Omental fat pad (tissue), 4 donors: ENCODE measurements at places on chromosomes 1 and 21. TPM values are rescaled to one million over a fixed set of nuclear protein-coding genes. Genes with fewer than 3 reads are reported as not detected.
A peak's percentile ranks its signal among the peaks of the same experiment; 100 is the strongest.

- DNase-seq: no peak
These were observed 8.6 kb downstream of the SLC37A1 start for GRCh38 chr21:42522271-42522670.

Gene UBL4B
- not detected for total RNA-seq

Gene KCNA3
- 1.2 TPM for total RNA-seq

GRCh38 chr1:6438047-6438525, 13.5 kb downstream of the ESPN start:
- DNase-seq: peak; percentile 48

DNA sequence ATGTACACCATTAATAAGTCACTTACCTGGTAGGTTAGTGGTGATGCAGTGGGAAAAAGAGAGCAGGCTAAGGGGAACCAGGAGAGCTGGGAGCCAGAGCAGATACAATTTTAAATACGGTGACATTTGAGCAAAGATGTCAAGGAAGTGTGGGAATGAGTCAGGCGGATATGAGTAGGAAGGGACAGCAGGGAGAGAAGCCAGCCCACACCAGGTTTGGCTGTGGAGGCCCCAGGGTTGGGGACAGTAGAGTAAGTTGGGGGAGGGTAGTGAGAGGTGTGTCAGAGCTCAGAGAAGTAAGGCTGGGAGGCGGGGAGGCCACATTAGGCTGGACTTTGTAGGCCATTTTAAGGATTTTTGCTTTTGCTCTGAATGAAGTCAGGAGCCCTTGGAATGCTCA, 482.0 kb downstream of the DISC1 start:
- DNase-seq: no peak

DNA sequence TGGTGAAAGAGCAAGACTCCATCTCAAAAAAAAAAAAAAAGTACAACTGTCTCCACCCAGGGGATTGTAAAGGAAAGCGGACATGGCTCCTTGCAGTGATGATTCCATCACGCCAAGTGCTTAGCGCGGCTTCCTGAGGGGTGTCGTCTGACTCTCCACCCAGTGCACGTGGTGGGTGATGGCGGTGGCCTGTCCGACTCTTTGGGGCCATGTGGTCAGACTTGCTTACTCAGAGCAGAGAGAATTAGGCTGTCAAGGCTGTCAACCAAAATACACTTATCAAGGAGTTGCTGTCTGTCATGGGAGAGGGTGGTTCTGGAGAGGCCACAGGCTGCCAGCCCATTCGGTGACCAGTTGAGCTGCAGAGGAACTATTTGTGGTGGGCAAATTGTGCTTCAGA, 49.4 kb downstream of the PTPRF start:
- no peak for DNase-seq

- no peak for DNase-seq
These were observed 1.3 kb downstream of the TGFBR3 start for GRCh38 chr1:91884459-91885212.

DNA sequence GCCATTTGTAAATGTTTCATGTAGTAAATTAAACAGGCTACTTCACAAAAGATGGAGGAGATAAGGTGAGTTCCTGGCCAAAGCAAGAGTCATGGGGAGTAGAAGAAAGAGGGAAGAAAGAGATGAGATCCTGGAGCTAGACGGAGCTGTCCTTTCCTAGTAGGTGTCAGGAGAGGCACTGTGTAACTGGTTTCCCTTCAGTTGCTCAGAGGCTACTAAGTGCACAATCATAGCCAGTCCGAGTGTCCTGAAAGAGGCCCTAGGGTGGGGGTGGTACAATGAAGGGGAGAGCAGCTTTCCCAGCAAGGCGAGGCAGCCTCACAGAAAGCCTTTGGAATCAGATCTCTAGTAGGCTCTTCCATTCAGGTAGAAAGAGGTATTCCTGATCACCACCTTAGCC, 390.9 kb downstream of the KCNH1 start:
- no peak for DNase-seq

DNA sequence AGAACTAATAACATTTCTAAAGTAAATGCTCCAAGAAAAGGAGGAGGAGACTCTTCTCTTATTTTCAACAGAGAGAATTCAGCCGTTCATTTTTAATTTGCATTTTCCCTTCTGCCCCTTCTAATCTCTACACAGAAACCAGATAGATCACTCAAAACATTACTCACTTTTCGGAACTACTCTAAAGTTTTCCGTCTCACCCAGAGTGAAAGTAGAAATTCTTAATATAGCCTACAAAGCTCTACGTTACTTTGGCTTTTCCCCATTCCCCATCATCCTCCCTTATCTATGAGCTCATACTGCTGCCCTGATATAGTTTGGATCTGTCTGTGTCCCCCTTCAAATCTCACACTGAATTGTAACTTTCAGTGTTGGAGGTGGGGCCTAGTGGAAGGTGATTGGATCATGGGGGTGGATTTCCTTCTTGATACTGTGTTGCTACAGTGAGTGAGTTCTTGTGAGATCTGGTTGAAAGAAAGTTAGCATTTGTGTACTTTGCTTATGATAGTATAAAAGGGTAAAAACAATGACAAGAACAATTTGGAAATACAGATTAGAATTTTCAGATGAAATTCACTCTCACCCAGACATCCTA, 188.2 kb downstream of the AMY1C start:
- DNase-seq: no peak

GRCh38 chr1:54502342-54502741, 45.7 kb upstream of the ACOT11 start:
- DNase-seq: no peak

DNA sequence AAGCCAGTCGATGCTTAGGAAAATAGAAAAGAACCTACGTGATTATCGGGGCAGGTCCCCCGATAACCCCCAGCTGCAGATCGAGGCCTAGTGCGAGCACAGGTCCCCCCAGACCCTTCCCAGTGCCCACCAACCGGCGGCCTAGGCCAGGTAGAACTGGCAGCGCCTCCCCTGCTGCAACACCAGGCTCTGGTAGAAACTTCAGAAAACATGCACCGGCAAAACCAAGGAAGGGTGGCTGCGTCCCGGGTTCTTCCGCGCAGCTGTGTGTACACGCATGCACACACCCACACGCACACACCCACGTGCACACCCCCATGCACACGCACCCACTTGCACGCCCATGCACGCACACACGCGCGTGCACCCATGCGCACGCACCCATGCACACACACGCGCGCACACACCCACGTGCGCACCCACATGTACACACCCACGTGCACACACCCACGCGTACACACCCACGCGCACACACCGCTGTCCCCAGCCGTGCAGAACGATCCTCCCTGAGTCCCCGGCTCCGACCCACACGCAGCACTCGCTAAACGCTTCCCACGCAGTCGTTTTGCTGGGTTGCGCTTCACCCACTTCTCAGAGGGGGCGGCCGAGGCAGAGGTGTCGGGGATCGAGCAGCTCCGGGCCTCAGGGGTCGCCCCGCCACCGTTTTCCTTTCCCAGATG, 5.2 kb downstream of the TSPEAR start:
- peak; percentile 9 for DNase-seq

Gene POFUT2
- total RNA-seq: 18.5 TPM

DNA sequence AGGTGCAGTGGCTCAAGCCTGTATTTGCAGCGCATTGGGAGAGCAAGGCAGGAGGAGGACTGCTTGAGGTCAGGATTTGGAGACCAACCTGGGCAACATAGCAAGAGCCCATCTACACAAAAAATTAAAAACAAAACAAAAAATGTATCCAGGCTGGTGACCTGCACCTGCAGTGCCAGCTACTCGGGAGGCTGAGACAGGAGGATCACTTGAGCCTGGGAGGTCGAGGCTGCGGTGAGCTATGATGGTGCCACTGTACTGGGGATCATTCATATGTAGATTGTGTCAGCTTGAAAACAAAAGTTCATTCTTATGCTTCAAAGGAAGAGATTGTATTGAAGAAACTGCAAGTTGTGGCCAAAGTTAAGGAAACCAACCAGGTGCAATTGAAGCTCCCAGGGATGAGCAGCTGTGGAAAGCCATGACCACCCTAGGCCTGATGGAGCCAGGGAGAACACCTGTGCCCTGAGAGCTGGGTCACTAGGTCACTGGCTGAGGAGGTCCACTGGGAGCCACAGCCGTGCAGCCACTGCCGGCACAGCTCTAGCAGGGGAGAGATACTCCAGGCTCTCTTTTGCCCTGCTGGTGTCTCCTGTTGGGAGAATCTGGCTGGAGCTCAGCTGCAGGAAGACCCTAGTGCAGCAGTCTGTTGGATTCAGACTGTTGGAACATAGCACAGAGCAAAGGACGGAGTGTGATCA, 13.3 kb upstream of the BRWD1 start:
- no peak for DNase-seq

GRCh38 chr1:181044449-181044966, 10.7 kb downstream of the MR1 start:
- no peak for DNase-seq

DNA sequence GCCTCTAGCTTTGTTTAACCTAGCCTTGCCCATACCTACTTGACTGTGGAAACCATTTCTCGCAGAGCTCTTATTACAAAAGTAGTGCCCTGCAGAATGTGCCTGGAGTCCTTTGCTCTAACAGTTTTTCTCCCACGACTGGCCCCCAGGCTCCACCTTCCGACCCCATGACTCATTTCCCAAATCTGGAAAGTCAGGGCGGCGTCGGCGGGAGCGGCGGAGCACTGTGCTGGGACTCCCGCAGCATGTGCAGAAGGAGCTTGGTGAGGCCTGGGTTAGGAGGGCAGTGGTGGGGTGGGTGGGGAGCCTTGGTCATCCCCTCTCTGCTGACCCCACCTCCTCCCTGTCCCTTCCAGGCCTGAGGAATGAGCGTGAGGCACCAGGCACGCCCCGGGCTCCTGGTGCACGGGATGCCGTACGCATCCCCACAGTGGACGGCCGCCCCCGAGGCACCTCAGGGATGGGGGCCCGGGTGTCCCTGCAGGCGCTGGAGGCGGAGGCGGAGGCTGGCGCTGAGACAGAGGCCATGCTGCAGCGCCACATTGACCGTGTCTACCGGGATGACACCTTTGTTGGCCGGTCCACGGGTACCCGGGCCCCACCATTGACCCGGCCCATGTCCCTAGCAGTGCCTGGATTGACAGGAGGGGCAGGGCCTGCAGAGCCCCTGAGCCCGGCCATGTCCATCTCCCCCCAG, 47.5 kb downstream of the YARS1 start:
- DNase-seq: no peak

DNA sequence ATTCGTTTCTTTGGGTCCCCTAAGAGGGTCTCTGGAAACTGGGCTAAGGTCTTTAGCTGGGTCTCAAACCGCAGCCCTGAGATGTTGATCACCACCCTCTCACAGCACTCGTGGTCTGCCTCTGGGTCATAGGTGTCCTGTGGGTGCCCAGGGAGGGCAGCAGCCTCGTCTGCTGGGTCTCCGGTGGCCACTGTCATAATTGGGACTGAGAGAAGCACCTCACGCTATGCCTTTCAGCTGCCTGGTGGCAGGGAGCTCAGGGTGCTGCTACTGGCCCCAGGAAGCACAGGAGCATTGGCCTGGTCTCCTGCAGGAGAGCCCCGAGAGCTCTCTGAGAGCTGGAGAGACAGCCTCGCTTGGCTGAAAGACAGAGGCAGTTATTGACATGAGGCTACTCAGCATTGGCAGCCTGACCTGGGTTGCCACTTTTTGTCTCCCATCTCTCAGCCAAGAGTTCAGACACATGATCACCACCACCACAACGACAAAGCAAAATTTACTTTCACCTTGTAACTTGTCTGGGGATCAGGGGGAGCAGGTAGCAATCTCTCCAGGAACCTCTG, 1.5 kb downstream of the KCNA2 start:
- DNase-seq: no peak

DNA sequence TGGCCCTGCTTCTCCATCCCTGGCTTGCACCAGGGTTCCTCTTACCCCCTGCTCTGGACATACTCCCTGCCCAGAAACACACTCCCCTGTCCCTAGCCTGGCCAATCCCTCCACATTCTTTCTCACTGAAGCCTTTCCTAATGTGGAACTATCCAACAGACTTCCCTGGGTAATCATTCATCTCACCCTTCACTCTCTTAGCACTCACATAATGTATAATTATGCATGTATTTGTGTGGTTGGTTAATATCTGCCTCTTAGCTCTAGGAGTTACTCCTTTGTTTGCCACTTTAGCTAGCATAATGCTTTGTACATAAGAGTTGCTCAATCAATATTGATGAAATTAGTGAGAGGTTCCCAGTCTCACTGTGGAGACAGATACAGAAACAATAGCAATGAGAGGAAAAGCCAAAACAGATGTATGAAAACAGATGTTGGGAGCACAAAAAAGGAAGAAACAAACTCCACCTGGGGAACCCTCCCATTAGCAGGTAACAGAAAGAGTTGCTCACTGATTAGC, 76.9 kb upstream of the WARS2 start:
- DNase-seq: no peak

DNA sequence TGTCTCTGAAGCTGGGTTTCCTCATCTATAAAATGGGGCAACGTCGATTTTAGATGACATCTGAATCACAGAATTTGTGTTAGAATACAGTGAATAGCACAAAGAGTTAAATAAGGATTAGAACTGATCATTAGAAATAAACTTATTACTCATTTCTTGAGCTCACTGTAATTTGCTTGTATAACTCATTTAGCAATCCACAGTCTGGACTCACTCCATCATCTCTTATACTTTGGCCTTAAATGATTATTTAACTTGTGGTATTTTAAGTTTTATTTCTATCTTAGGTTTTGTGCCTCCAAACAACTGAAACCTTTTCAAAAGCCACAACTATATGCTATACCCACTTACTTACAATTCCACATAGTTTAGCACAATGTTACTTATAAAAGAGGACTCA, 128.0 kb downstream of the CDC42BPA start:
- DNase-seq: no peak

- DNase-seq: no peak
These were observed 5.8 kb upstream of the LCE6A start for GRCh38 chr1:152836870-152837269.

DNA sequence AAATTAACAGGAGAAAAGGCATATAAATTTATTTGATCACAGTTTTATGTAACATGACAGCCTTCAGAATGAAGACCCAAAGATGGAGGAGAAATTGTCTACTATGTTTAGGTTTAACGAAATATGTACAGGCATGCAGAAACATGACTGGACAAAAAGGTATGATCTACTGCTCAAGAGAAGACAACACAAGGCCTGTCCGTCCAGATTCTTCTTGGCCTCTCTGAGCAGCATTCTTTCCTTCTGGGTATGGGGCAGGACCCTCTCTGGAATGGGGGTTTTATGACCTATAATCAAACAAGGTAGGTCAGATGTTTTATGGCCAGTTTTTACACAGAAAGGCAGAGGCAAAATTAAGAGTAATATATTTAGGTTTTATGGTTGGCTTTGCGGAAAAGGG, 13.5 kb upstream of the SYNJ1 start:
- no peak for DNase-seq
